ENCODE measurements at places on chromosomes 7 and 10.

DNA sequence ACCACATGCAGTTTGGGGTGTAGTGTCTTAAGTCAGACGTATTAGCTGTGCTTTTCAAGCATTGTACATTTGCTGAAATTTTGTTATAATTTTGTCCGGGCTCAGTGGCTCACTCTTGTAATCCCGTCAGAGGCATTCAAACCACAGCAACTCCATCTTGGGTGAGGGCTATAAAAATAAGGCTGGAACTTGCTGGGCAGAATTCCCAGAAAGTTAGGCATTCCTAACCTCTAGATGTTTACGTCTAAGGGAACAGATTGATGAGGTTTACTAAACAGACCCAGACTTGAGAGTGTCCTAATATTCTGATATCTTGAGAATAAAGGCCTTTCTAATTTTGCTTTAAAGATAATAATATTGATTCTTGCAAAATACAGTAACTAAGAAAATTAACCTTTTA, 957.8 kb downstream of the NXPH1 start:
- no peak for DNase-seq

DNA sequence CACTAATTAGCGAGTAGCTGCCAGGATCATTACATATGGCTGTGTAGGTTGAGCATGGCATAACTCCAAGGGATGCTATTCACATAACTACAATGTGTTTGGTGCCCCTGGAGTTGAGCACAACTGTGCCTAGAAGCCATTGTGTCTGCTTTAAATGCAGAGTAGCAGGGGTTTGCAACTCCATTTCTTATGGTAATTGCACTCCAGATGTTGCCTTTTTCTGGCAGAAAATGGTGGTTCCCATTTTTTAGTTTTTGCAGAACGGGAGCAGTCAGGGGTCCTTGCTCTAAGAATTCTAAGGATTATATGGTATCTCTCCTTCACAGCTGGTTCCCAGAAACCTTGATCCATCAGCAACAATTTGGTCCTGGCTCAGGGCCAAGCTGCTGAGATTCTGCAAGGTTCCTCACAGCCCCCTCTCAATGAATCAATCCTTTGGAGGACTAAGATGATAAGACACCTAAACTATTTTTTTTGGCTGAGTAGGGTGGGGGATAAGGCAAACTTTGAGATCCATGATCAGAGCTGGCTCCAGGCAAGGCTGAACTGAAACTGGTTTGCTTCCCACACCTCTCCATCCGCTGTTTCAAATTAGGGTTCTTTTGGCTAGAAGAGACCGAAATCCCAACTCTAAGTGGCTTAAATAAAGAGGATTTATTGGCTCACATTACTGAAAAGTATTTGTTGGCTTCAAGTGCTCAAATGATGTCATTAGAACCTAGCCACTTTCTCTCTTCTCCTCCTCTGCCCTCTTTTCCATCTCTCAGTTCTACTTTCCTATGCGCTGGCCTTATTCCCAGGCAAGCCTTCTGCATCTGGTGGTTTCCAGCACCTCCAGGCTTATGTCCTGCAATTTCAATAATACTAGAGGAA, 97.5 kb upstream of the CCDC6 start:
- DNase-seq = no peak

DNA sequence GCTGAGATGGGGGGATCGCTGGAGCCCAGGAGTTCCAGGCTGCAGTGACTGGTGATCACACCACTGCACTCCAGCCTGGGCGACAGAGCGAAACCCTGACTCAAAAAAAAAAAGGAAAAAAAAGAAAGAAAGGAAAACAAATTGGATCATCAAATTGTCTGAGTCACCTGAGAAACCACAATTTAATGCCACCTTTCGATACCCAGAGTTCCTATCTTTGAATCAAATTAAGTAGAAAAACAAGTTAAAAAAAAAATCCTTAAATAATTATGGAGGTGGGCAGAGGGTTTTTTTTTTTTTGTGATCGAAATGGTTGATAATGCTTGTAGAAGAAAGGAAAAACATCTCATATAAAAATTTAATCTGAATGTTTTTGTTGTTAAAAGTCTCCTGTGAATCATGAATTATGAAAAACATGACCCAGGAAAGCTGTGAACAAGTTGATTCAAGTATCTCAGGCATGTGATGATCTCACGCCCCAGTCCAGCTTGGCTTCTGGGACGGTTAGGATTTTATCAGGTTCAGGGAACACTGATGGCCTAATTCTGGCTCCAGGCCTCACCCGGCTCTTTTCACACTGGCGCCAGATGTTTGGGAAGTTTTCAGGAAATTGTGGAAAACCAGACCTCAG, 25.3 kb upstream of the CUX1 start:
- DNase-seq = no peak

DNA sequence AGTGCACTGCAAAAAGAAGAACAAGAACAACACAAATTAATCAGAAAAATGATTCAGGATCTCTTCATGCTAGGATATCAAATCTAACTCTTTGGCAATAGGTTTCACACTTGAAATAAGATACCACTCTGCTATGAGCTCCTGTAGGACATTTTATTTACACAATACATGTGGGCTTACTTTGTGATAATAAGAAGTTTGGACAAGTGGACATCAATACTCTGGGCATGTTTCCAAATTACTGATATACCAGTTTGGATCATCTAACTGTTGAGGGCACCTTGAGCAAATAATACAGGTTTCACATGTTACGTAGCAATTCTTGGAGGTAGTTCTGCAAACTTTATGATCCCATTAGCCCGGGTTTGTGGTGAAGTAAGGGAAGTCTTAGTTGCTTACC, 59.8 kb downstream of the CPVL start:
- DNase-seq = no peak

- no peak for DNase-seq
These were observed 176.5 kb downstream of the TNS3 start for GRCh38 chr7:47405286-47405904.

DNA sequence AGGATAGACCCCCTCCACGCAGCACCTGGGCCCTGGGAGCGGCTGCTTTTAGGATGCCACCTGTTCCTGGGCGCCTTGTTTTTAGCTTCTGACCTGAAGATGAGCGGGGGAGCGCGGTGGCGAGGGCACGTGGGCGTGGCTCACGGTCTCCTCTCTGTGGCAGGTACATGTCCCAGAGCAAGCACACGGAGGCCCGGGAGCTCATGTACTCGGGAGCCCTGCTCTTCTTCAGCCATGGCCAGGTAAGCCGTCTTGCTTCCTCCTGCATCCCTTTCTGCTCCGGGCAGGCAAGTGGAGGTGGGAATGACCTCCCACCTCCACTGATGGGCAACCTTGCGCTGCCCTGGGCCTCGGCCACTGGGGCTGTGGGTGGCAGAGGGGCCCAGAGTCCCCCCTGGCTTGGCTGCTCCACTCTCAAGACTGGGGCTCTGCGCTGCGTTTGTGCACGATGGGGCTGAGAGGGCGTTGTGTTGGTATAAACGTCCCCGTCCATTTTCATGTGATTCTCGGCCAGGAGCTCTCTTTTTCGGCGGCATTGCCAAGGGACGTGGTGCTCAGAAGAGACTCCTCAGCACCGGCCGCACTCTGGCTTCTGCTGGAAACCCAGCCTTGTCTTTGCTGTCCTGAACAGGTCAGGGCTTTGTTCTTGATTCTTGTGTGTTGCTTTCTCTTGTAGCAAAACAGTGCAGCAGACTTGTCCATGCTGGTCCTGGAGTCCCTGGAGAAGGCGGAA, 9.7 kb downstream of the GET4 start:
- DNase-seq = no peak

- no peak for DNase-seq
These were observed 19.8 kb downstream of the ZNF467 start for GRCh38 chr7:149753375-149754233.

DNA sequence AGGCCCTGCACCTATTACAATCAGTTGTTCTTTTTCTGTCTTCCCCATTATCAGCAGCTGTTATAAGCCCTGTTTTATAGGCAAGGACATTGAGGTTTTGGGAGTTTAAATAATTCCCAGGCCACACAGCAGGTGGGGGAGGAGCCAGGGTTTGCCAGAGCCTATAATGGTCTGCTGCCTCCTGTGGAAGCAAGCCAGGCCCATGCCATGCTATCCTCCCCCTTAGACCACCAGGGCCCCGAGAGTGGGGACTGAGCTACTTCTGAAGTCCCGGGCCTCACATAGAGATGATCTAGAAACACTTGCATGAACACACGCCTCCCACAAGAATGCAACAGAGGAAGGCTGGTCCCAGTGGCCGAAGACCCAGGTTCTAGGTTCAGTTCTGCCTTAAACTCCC, 141.7 kb downstream of the SH3PXD2A start:
- no peak for DNase-seq

DNA sequence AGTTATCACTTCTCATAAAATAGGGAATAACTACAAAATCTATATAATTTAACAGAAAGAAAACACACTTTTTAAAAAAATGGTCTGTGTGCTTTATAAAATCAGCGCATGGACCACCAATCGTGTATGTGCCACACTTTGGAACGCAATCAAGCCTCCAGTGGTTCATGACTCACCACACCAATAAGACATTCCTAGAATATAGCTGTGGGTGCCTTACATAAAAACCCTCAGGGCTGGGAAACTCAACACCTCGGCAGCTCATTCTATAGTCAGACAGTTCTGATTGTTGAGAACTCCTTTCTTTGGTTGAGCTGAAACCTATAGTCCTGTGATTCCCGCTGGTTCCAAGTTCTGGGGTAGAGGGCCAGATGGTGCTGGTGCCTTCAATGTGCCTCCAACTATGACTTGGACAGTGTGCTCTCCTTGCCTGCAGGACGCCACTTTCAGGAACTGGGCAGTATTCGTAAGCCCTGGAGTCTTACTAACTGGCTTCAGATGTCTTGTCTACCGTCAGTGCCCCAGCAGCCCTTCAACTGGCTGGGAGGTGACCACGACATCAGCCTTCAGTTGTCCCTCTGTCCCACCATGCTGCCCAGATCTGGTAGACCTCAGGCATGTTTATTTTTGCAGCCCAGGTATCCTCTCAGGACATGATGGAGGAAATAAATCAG, 135.7 kb upstream of the GDF10 start:
- no peak for DNase-seq

- DNase-seq = no peak
These were observed 89.1 kb upstream of the ADO start for GRCh38 chr10:62715383-62715782.

DNA sequence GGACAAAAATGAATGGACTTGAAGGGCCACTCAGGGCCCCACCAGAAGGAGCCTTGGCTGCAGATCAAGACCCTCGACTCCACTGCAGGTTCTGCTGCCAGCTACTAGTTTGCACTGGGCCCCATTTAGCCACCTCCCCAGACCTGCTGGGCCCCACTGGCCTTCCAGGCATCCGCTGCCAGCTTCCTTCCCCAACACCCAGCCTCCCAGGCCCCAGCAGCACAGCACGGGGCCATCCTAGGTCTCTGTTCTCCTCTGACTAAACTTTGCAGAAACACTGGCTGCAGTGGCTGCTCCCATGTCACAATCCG, 277.4 kb upstream of the KLF14 start:
- DNase-seq = no peak

GRCh38 chr10:108567899-108568752, 1355.2 kb downstream of the XPNPEP1 start:
- DNase-seq = no peak

DNA sequence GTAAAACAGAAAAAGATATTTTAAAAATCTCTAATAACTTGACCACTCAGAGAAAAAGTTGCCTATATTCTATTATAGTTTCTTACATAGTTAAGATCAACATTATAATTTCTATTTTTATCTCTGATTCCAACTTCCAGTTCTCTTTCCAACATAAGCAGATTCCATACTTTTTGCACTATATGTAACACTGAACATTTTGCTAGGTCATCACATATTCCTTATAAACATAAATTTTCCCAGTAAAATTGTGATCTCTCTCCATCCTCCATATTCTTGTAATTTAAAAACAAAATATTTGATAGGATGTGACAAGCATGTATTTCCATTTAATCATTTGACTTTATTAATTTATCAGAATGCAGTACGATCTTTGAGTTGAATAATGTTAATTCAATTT, 170.4 kb upstream of the THSD7A start:
- no peak for DNase-seq

DNA sequence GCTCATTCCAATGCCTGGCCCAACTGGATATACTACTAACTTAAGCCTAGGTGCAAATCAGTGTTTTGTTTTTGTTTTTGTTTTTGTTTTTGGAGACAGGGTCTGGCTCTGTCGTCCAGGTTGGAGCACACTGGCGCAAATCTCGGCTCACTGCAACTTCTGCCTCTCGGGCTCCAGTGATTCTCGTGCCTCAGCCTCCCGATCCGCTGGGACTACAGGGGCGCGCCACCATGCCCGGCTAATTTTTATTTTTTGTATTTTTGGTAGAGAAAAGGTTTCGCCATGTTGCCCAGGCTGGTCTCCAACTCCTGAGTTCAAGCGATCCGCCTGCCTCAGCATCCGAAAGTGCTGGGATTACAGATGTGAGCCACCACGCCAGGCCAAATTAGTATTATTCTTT, 1.6 kb downstream of the PPP3CB start:
- DNase-seq = no peak

- DNase-seq = no peak
These were observed 50.5 kb downstream of the TMEM209 start for GRCh38 chr7:130154501-130155317.

DNA sequence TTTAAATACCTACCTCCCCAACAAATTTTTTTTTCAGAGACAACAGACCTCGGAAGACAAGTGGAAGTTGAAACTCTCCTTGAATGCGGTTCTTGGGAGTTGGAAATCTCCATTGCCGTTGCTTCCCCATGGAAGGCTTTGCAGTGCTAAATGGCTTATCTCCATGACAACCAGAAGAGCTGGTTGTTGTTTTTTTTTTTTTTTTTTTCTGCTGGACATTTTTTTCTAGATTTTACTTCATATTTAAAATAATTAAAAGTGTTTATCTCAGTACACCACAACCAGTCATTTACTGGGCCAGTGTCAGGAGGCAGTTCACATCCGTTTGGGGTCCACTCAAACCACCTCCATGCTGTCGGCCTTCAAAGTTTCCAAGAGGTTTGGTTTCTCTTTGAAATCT, 348.5 kb upstream of the PRKCQ start:
- DNase-seq = no peak

DNA sequence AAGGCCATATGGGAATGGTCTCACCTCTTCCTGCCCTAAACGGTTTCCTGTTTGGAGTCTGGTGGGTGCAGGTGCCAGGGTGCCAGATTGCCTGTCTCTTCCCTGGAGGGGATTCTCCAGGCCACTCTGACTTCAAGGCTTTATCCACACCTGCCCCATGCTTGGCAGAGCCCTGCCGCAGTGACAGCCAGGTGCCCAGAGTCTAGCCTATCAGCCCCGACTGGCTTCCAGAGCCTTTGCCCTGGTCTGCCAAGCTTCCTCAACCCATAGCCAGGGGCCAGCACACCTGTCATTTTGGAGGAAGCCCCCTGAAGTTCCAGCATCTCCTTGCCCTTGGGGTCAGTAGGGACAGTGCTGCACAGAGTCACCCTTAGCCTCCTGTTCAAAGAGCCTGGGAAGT, 21.6 kb downstream of the TBATA start:
- DNase-seq = no peak

Measured in T-helper 1 cell (primary cell).